ENCODE measurements at places on chromosomes 11 and 22.

DNA sequence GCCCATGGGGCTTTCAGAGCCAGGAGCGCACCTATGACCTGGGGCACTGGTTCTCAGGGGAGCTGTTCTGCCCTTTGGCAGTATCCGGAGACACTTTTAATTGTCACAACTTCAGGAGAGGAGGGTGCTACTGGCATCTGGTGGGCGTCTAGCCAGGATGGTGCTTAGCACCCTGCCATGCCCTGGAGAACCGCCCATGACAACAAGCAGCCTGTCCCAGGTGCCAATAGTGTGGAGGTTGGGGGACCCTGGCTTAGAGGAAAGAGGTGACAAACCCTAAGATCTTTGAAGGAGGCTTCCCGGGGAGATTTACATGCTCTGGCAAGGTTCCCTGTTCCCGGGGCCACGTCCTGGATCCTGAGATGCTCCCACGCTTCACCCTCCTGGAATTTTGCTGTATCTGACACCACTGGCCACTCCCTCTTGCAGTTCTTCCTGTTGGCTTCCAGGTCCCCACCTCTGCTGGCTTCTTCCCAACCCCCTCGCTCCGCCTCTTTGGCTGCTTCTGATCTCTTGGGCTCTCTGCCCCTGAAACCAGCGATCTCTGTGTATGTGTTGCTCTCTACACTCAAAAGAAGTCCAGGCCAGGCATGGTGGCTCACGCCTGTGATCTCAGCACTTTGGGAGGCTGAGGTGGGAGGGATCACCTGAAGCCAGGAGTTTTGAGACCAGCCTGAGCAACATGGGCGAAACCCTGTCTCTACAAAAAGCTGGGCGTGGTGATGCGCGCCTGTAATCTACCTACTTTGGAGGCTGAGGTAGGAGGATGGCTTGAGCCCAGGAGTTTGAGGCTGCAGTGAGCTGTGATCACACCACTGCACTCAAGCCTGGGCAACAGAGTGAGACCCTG is 31.1 kb downstream of the FADS3 start:
- DNase-seq = no peak

DNA sequence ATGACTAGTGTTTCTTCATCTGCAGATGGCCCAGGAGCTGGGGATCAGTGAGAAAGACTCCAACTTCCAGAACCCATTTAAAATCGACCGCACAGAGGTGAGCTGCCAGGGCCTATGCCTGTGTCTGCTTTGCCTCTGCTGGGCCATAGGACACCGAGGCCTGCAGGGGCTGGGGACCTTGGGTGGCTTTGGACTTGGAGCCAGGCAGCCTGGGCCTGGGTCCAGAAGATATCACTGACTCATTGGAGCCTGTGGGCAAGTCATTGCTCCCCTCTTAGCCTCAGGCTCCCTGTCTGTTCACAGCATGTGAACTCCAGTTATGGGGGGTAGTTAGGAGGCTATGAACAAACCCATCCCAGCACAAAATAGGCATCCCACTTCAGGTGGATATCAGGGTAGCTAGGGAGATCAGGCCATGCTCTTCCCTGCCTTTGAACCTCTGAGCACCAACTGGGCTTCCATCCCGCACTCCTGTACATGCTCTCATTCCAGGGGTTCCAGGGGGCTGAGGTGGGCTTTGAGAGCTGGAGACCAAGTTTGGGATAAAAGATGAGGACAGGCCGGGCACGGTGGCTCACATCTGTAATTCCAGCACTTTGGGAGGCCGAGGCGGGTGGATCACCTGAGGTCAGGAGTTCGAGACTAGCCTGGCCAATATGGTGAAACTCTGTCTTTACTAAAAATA is 13.4 kb downstream of the CCDC134 start:
- DNase-seq = no peak

DNA sequence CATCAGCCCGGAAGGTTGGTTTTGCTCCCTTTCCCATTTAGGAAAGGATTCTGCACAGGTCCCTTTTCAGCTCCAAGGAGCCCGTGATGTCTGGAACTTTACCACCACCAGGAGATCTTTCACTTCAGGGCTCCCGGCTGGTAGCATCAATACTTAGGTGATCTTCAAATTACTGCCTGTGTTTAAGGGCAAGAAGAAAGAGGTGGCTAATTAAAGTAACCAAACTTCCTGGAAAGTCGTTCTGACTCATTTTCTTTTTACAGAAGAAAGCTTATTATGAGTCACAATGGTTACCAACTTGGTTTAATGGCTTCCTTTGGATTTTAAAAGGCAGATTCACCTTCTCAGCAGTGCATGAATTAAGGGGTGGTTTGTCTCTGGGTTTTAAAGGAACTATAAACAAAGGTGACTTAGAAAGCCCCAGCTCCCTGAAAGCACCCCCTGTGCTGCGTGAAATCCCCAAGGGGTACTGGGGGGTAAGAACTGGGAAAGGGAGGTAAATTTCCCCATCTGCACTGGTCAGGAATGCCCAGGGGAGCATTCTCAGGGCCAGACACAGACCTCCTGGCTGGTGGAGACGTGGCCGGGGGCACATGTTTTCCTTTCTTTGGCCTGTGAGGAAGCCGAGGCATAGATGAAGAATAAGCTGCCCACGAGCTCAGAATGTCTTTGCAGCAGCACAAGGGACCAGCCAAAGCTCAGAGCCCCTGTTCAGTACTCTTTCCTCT is 8.8 kb downstream of the POU2F3 start:
- DNase-seq = no peak

DNA sequence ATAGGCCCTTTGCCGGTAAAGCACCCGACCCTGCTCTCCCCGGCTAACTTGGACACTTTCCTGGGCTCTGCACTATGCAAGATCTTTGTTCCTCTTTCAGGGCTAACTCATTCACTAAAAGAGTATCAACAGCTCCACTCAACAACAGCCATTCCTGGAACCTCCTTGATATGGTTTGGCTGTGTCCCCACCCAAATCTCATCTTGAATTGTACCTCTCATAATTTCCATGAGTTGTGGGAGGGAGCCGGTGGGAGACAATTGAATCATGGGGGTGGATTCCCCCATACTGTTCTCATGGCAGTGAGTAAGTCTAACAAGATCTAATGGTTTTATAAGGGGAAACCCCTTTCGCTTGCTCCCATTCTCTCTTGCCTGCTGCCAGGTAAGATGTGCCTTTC is 330.0 kb downstream of the TENM4 start:
- DNase-seq = no peak

- no peak for DNase-seq
These were observed 218.1 kb upstream of the PLET1 start for GRCh38 chr11:112478806-112479205.

- DNase-seq = no peak
These were observed 533.1 kb upstream of the TENM4 start for GRCh38 chr11:79973721-79974617.

All from SJSA1 (cell line).